Endothelial cell of coronary artery (primary cell): ENCODE measurements at places on chromosomes 6 and 20. TPM values are rescaled to one million over a fixed set of nuclear protein-coding genes. Genes with fewer than 3 reads are reported as not detected.

Gene ADTRP
- 2.7 and 40.0 TPM in 2 replicates for total RNA-seq

Gene CLPSL2
- not detected in 2 replicates for total RNA-seq

Gene ITPR3
- 45.8 and 54.4 TPM in 2 replicates for total RNA-seq

Gene KIF6
- total RNA-seq = not detected in 2 replicates

Gene ABHD16B
- not detected in 2 replicates for total RNA-seq

Gene CST5
- not detected in 2 replicates for total RNA-seq

Gene NR2E1
- total RNA-seq = not detected in 2 replicates

Gene PACRG
- 0.45 TPM in 1 of 2 replicates, not detected in the other for total RNA-seq
